ENCODE measurements at places on chromosomes 3 and 15.

- DNase-seq = no peak
These were observed 224.3 kb upstream of the P2RY1 start for GRCh38 chr3:152610622-152611021.

GRCh38 chr15:48402427-48403177 lies 71.4 kb downstream of the DUT start:
- DNase-seq = no peak

DNA sequence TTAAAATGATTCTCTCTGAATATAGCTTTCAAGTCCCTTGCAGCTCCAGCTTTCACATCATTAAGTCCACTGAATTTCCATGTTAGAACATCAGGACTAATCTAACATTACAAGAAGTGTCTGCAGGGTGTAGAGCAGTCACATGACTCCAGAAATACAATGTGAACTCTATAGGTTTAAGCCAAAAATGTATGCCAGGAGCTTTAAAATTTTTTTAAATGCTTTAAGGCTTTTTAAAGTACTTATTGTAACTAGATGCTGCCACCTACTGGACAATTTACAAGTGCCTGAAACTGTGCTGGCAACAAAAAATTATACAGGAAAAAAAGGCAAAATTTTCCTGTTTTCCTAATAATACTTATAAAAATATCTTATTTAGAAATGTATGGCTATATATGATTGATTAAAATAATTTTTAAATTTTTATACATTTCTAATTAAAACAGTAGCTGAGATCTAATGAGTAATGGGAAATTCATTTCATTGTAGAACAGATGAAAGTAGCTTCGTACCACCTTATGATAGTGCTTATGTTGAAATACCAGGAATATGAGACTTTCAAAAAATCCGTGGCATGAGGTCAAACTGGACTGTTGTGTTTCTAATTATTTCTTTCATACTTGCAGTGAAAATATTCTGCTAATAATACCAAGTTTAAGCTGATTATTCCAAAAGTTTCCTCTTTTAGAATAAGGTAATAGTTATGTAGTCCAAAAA lies 25.7 kb downstream of the FSIP1 start:
- no peak for DNase-seq

DNA sequence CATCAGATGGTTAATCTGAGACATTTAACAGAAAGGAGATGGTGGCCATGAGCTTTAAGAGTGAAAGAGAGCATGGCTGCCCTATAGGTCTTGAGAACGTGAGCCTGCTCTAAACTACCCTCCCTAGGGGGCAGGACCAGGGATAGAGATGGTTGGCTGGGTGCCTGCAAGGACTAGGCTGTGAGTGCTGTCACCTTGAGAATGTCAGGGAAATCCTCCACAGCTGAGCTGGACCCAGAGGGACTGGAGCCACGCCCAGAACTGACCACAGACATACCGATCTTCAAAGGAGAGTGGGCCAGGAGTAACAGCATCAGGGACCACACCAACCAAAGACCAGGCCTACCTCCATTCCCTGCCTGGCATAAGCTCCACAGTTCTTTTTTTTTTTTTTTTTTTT lies 53.6 kb upstream of the UBE2E1 start:
- DNase-seq = no peak

DNA sequence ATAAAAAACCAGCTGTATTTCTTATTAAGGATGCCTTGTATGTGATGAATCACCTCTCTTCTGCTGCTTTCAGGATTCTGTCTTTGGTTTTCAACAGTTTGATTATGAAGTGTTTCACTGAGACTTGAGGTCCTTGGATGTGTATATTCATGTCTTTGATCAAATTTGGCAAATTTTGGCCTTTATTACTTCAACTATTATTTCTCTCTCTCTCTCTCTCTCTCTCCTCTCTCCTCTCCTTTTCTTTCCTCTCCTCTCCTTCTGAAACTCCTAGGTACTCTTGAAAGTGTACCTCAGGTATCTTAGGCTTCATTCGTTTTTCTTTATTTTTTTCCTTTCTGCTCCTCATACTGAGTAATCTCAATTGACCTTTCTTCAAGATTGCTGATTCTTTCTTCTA lies 43.3 kb downstream of the LSM3 start:
- no peak for DNase-seq

- no peak for DNase-seq
These were observed 18.7 kb upstream of the KLF15 start for GRCh38 chr3:126375835-126376331.

DNA sequence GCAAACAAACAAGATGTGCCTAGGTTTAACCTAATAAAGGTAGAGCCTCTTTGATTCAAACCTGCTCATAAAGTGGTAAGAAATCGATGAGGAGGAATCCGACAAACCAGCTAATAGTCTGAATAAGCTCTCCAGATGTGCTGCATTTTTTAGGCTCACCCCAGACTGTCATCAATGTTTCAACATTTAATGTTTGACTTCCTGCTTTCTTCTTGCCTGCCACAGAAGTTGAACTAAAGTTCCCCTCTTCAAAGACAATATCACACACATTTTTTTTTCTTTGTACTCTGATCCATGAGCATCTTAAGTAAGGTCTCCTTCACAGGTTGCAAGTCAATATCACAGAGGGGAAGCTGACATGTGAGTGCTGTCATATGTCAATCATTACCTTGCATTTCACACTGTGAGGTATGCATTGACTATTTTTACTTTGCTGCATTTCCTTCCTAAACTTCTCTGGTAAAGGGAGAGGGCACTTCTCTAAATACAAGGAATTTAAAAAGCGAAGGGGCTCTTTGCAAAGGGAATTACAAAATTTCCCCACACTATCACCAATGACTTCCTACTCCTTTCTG lies 172.3 kb upstream of the MCTP2 start:
- DNase-seq = no peak

DNA sequence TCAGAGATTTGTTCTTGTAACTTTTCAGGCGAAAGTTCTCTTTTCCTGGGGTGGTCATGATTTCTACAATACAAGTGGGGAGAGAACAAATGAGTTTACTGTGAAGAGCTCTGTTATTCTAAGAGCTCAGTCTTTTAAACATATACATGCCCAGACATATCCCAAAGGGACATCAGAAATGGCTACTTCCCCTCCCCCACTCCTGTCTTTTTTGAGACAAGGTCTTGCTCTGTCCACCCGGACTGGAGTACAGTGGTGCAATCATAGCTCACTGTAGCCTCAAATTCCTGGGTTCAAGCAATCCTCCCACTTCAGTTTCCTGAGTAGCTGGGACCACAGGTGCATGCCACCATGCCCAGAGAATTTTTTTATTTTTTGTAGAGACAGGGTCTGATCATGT lies 18.2 kb downstream of the KPNA1 start:
- no peak for DNase-seq

GRCh38 chr3:134749174-134749573 lies 45.9 kb upstream of the EPHB1 start:
- no peak for DNase-seq

GRCh38 chr3:4888913-4889846 lies 90.1 kb upstream of the BHLHE40 start:
- peak; percentile 20 for DNase-seq

DNA sequence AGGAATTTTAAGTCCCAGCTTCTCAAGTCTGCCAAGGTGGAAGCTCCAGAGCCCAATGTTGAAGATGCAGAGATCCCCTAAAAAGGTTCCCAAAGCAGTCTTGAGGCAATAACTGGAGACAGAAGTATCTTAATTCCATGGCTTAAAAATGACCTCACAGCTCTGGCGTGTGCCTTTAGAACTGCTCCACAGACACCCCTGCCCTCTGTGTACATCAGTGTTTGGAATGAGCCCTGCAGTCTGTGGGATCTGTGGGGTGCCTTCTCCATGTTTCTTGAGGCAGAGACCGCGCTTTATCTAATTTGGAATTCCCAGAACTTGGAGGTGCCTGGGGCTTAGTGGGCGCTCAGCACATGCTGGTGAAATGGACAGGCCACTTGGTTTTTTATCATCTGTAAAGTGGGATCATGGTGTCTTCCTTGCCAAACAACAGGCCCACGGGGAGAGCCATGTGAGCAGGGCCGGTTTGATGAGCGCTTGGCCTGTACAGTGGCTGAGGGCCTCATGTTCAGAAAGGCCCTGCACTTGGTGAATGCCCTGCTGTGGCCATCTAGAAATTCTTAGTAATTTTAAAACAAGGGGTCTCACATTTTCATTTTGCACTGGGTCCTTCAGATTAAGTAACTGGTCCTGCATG lies 7.1 kb downstream of the ITGA11 start:
- DNase-seq = no peak

- DNase-seq = no peak
These were observed 45.6 kb downstream of the CCDC12 start for GRCh38 chr3:46930945-46931403.

GRCh38 chr15:96054621-96055020 lies 275.9 kb upstream of the NR2F2 start:
- DNase-seq = no peak

GRCh38 chr3:183488343-183488742 lies 59.9 kb upstream of the MCF2L2 start:
- DNase-seq = no peak

DNA sequence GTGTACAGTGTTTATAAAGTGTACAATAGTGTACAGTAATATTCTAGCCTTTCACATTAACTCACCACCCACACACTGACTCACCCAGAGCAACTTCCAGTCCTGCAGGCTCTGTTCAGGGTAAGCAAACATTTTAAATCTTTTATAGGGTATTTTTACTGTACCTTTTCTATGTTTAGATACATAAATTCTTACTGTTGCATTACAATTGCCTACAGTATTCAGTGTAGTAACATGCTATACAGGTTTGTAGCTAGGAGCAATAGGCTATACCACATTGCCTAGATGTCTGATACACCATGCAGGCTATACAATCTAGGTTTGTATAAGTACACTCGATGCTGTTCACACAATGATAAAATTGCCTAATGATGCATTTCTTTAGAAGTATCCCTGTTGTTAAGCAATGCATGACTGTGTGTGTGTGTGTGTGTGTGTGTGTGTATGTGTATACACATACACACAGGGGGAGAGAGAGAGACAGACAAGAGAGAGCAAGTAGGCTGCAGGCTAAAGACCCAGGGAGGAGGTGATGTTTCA lies 72.5 kb upstream of the PRR23C start:
- DNase-seq = no peak

DNA sequence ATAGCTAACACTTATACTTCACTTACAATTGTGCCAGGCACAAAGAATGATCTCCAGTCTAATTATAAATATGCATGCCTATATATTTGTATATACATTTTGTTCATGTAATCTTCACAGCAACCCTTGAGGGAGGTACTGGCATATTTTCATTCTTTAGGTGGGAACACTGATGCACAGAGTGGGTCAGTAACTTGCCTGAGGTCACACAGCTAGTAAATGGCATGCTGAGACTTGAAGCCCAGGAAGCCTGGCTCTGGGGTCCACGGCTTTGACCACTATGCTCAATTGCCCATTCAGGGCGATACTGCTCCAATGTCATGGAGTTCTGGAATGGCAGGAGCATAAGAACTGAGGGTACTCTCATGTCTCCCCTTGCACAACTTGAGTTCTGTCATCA lies 139.8 kb downstream of the SHQ1 start:
- DNase-seq = no peak
